Cortex of kidney (tissue), 1 donor: ENCODE measurements at places on chromosomes 11 and 22.

GRCh38 chr11:102830001-102830727 lies 13.2 kb downstream of the MMP3 start:
- no peak for DNase-seq

GRCh38 chr11:110173811-110174644 lies 80.8 kb downstream of the ZC3H12C start:
- DNase-seq = no peak

GRCh38 chr22:36699915-36700314 lies 3.6 kb downstream of the CACNG2 start:
- no peak for DNase-seq

- no peak for DNase-seq
Observed at GRCh38 chr11:134628426-134628825, 216.4 kb upstream of the B3GAT1 start.

DNA sequence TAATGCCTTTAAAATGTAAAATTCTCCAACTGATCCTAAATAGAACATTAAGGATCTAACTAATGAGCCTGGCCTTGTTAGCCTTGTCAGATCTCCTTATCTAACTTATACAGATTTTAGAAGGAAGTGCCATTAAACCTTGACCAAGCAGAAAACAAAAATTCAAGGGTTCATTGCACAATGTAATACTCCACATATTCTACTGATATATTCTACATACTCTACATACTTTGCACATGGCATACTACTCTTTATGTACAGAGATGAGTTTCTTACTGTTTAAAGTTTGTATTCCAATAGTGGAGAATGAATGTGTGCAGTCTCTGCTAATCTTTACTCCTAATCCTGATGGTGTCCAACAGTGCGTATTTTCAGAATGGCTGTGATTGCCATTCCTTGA lies 297.2 kb downstream of the LUZP2 start:
- no peak for DNase-seq

DNA sequence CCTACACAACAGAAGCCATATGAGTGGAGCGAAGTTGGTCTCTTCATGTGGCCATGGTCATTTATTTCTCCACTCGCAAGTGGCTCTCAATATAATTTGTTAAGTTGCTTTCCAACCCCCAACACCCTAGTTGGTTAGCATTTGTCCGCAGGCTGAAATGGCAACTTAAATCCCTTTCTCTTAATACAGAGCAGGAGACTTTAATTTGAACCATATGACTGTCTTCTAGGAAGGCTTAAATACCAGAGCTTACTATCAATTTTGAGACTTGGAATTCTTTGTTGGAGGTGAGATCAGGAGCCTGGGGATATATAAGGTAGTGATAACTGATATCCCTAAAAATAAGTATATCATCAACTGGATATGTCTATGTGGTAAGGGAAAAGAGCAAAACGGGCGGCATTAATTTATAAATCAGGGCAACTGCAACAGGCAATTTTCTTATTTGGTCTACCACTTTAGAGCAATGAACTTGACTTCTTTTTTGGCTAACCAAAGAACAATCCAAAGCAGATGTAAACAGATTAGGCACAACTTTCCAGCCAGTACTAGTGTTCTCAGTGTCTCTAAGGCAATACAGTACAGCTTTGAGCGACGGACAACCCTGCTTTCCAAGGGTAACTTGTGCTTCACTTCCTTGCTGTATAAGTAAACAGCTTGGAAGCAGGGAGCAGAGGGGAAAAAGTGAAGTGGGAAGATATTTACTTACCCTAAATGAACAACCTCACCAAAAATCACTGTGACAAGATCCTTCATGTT lies 74.7 kb upstream of the APOA1 start:
- no peak for DNase-seq

GRCh38 chr11:113849713-113850112 lies 25.7 kb downstream of the USP28 start:
- no peak for DNase-seq

DNA sequence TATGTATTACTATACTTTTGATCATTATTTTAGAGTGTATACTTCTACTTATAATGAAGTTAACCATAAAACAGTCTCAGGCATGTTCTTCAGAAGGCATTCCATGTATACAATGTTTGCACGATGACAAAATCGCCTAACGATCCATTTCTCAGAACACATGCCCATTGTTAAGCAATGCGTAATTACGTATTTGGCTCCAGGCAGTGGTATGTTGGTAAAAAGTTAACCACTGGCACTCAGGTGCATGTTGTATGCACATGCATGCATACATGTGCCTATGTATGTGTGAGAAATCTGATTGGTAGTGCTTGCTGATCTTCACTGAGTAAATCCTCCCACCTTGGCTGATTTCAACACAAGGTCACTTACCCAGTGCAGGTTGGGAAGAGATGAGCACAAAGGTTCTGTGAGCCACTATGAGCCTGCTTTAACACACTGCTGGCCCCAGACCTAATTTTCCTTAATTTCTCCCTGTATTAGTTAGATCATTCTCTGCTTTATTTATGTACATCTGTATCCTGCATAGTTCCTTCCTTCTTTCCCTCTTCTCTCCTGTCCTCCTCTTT lies 164.6 kb downstream of the ARHGAP42 start:
- DNase-seq = no peak

GRCh38 chr11:69416143-69416515 lies 65.3 kb upstream of the LINC01488 start:
- DNase-seq = no peak

- no peak for DNase-seq
Observed at GRCh38 chr11:66248903-66249302, 19.5 kb upstream of the RAB1B start.

DNA sequence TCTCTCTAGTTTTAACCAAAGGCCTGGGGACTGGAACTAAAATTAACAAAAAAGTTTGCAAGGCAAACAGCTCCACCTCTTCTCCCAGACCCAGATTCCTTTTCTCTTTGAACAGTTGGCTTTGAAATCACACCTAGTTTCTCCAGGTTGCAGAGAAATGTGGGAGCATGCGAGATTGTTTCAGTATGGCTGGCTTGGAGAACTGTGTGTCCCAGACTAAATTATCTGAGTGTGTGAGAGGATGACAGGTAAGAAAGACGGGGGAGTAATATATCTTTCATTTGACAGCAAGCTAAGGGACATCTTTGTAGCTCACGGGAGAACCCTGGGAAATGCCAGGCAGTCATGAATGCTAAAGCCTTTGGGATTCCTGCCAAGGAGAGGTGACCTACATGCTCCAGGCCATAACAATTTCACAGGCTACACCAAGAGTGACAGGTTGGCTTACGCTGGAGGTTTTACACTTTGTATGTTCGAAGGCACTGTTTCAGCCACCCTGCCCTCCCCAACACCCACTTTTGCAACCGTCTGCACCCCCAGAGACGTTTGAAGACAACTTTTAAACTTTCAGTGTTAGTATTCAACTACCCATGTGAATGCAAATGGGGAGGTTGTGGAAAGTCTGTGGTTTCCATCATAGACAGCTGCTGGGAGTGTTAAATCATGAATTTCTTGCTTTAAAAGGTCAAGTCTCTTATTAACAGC lies 109.3 kb upstream of the SNX19 start:
- no peak for DNase-seq

- DNase-seq = no peak
Observed at GRCh38 chr11:17515443-17516176, 28.6 kb downstream of the USH1C start.

GRCh38 chr11:2299773-2300172 lies 1.9 kb downstream of the C11orf21 start:
- no peak for DNase-seq

DNA sequence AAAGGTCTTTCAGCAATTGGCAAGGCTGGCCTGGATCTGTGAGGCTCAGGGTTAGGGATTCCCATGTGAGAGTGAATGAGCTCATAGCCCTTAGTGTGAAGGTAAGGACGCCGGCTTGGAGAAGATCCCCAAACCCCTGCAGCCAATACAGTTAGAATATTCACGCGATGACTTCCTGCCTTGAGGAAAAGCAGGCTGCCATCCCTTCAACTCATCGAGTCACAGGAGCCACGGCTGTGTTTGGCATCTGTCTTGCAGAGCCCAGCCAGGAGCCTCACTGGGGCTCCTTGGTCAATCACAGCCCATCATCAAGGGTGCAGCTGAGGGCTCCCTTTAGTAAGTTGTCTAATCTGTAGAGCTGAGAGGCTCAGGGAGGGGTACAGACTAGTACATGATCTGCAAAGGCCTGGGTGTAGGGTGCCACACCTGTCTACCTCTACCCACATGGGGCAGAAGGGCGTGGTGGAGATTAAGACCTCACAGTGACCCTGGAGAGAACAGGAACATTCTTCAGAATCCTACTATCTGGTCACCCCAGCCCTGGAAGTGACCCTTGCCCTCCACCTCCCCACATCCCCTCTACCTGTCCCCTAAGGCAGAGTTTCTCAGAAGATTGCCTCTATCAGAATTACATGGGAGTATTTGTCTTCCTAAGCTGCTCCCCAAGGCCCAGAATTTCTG lies 18.5 kb downstream of the IL10RA start:
- no peak for DNase-seq

DNA sequence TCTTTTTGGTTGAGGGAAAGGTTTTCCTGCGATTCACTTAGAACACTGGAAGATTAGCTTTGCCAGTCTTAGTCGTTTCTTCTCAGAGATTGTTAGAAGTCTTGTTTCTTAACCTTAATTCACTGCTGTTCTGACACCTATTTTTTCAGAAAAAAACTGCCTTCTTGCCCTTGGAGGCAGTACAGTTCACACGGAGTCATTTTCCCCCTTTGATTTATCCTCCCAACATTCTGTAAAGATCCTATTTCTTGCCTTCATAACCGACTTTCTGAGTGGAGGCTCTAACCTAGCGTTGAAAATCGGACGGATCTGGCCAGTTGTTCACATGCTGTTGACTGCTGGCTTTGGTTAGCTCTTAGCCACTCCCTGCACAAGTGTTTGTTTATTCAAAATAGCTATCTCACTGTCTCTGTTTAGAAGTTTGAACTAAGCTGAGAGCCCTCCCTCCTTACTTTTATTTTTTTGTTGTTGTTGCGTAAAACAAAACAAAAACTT lies 737 bp downstream of the BCL2L13 start:
- DNase-seq = no peak
